ENCODE measurements at places on chromosomes 16 and 17.
A peak's percentile ranks its signal among the peaks of the same experiment; 100 is the strongest.

GRCh38 chr16:3171181-3171854 lies 16.7 kb upstream of the OR1F1 start:
- DNase-seq, result no peak

DNA sequence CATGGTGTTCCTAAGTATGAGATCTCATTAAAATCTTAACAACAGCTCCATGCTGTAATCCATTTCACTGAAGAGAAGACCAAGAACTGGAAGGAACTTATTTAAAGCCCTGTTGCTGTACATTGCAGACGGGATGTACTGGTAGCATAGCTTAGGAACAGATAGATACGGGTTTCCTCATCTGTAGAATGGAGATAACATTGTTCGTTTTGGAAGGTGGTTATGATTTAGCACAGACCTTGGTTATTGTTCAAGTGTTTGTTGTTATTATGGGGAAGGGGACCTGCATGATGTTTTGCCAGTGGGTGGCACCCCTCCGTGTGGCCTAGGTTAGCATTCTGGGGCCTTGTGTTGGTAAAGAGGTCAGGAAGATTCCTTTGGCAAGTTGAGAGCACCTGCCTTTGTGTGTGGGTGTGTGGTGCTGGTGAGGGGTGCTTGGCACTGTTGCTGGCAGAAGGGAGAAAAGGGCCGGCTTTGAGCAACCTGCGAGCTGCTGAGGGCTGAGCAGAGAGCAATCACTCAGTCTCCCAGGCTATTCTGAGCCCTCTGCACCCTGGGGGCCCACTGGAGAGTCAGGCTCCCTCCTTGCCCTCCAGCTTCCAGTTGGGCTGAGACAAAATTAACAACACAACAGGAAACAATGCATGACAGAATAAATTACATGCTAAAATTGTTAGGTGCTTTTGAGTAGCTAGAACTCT lies 2.3 kb downstream of the TAOK2 start:
- DNase-seq, result no peak

GRCh38 chr16:58099097-58099955 lies 29.9 kb downstream of the CFAP20 start:
- DNase-seq, result no peak

DNA sequence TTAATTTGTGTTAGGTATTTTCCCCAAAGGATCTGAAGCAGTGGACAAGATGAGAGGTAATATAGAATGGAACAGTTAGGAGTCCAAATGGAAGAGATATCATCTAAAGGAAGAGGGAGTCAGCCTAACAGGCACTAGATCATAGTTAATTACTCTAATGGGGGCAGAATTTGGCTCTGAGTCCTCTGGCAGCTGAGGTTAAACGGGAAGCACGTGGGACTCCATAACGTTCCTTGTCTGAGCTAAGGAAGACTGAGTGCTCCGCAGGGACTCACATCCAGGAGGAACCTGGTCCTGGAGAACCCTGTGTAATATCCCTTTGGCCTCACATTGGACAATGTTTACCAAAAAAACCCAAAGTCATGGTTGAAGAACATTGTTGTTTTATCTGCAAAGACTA lies 46.6 kb upstream of the TEX2 start:
- DNase-seq, result no peak

GRCh38 chr16:67987460-67988160 lies 7.3 kb upstream of the DPEP3 start:
- no peak for DNase-seq

GRCh38 chr17:43398724-43399595 lies at the start of gene ARL4D:
ARL4D (plus strand) TSS chr17:43398993; CDS start chr17:43399733, 740 bp downstream.
- DNase-seq, result peak; percentile 83

- DNase-seq, result no peak
These were observed 10.6 kb downstream of the GPRC5B start for GRCh38 chr16:19874026-19874425.

GRCh38 chr17:78890498-78890897 lies 12.5 kb downstream of the CEP295NL start:
- DNase-seq, result no peak

- DNase-seq, result no peak
These were observed 15.4 kb upstream of the SEZ6 start for GRCh38 chr17:29021226-29021625.

Data from HuH-7 (cell line).